ENCODE measurements at places on chromosomes 6 and 20.

DNA sequence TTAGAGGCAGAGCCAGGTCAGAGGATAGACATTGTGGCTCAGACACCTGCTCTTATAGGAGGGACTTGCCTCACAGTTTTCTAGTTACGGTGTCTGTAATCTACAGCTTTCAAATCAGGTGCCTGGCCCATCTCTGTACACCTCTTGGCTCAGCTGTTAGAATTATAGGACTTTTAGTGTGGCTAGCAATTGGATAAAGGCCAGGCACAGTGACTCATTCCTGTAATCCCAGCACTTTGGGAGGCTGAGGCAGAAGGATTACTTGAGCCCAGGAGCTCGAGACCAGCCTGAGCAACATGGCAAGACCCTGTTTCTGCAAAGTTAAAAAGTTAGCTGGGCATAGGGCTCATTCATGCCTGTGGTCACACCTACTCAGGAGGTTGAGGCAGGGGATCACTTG is 20.0 kb downstream of the BRPF3 start:
- H3K4me1 ChIP-seq: no peaks in the 10 kb centered on the region
- H3K4me3 ChIP-seq: no peak overlapping the region
- peaks cover 50% of the 10 kb centered on the region for H3K36me3 ChIP-seq
- H3K27me3 ChIP-seq: no peaks in the 10 kb centered on the region

DNA sequence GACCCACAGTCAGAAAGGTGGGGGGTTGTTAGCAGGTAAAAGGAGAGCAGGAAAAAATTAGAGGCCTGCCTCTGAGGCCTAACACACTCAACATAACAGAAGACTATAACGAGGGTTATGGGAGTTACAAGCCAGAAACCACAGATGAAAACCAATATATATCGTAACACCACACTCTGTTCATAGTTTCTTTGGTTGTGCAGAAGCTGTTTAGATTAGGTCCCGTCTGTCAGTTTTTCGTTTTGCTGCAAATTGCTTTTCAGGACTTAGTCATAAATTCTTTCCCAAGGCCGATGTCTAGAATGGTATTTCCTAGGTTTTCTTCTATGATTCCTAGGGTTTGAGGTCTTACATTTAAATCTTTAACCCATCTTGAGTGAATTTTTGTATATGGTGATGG is 3.7 kb upstream of the MAP3K5 start:
- H3K27me3 ChIP-seq: no peaks in the 10 kb centered on the region
- H3K36me3 ChIP-seq: no peaks in the 10 kb centered on the region
- H3K4me1 ChIP-seq: peaks cover 8% of the 10 kb centered on the region
- no peak for DNase-seq

GRCh38 chr6:132054525-132054924 is 103.4 kb upstream of the CCN2 start:
- H3K4me3 ChIP-seq: no peak overlapping the region
- H3K27ac ChIP-seq: no peak overlapping the region
- no peak for DNase-seq
- H3K36me3 ChIP-seq: no peaks in the 10 kb centered on the region
- H3K27me3 ChIP-seq: no peaks in the 10 kb centered on the region
- no peaks in the 10 kb centered on the region for H3K4me1 ChIP-seq

GRCh38 chr6:20653085-20653479 is 118.8 kb downstream of the CDKAL1 start:
- no peak overlapping the region for H3K27ac ChIP-seq
- DNase-seq: no peak
- no peaks in the 10 kb centered on the region for H3K4me1 ChIP-seq
- no peak overlapping the region for H3K4me3 ChIP-seq
- H3K36me3 ChIP-seq: no peaks in the 10 kb centered on the region
- no peaks in the 10 kb centered on the region for H3K27me3 ChIP-seq

DNA sequence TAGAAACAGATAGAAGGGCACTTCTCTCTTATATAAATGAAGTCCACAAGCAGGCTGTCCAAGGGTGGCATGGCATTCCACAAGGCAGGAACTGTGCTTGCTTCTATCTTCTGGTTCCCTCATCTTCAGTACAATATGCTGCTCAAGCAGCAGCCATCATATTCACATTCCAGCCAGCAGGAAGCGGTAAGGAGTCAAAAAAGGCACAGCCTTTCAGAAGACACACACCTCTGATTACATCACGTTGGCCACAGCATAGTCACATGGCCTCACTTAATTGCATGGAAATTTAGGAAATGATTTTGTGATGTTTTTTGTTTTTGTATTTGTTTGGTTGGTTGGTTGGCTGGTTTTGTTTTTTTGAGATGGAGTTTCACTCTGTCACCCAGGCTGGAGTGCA is 19.0 kb downstream of the REM1 start:
- H3K36me3 ChIP-seq: no peaks in the 10 kb centered on the region
- H3K4me1 ChIP-seq: no peaks in the 10 kb centered on the region
- no peaks in the 10 kb centered on the region for H3K27me3 ChIP-seq

DNA sequence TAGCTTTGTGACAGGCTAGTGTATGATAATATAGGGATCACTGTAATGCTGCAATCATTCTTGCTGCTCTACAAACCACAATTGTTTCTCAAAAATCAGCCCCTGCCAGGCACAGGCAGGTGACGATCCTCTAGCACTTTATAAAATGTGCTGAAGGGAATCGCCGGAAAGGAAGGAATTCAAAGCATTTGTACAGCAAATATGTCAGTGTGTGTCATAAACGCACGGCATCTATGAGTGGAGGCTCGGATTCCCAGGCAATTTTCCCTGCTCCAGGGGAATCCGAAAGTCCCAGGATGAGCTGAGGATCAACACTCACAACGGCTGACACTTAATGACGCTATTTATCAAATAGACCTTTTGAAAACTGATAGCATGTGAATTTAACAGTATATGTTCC is 1.4 kb downstream of the PHACTR1 start:
- no peak overlapping the region for H3K27ac ChIP-seq
- H3K4me1 ChIP-seq: no peaks in the 10 kb centered on the region
- DNase-seq: no peak

DNA sequence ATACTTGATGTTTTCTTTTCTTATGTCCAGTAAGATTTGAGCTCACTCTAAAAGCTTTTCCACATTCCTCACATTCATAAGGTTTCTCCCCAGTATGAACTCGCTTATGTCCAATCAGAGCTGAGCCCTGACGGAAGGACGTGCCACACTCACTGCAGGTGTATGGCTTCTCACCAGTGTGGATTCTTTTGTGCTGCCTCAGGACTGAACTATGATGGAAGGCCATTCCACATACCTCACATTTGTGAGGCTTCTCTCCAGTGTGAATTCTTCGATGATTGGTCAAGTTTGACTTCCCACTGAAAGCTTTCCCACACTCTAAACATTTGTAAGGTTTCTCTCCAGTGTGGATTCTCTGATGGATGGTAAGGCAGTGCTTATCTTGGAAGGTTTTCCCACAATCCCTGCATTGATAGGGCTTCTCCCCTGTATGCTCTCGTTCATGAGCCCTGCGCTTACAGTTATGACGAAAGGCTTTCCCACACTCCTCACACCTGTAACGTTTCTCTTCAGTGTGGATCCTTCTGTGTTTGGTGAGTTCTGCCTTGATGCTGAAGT is 9.9 kb downstream of the ZNF311 start:
- DNase-seq: no peak
- H3K27me3 ChIP-seq: peaks cover 7% of the 10 kb centered on the region
- H3K4me1 ChIP-seq: no peaks in the 10 kb centered on the region

DNA sequence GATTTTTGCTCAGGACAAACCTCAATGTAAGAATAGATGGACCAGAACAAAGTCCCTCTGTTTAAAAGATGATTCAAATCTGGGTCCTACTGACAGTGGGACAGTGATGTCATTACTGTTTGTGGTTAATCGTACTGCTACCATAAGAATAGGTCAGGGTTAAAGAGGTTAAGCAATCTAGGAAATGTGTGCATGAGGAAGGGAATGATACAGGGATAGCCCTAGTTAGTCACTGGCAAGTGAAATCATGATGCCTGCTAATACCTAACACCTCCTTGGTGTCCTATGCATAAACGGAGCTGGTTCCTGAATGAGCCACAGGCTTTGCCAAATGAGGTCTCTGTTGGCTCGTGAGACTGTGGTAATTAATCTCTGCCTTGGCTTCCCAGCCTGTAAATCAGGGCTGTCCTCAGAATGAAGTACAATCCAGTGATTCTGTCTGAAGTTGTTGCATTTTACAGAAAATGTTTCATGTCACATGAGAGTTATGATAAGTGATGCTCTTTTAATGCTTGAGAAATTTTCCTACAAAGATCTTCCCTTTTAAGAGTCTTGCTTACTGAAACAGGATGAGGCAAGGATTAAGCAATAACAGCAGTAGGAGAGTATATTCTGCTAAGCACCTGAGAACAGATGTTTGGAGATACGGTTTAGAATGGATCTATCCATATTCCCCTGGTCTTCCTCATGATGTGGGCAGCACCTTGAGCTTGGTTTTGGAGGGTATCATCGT is 3.8 kb downstream of the MEP1A start:
- no peak for DNase-seq
- no peaks in the 10 kb centered on the region for H3K27me3 ChIP-seq
- H3K36me3 ChIP-seq: no peaks in the 10 kb centered on the region
- no peak overlapping the region for H3K27ac ChIP-seq

- no peak overlapping the region for H3K4me3 ChIP-seq
- DNase-seq: no peak
- H3K27ac ChIP-seq: no peak overlapping the region
- H3K27me3 ChIP-seq: no peaks in the 10 kb centered on the region
- H3K36me3 ChIP-seq: no peaks in the 10 kb centered on the region
- H3K4me1 ChIP-seq: no peaks in the 10 kb centered on the region
Observed at GRCh38 chr6:24019830-24020229, 106.2 kb upstream of the NRSN1 start.

DNA sequence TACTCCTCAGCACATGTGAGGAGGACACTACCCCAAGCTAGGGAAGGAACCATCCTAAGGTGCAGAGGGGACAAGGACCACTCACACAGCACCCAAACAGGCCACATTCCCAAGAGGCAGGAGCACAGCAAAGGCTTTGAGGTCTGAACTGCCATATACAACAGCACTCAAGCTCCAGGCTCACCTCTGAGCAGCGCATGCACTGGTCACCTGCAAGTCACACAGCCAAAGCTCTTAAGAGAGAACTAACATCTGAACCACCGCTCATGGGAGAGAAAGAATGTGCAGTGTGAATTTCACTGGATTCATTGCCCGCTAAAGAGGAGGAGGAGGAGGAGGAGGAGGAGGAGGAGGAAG is 31.0 kb downstream of the NPEPL1 start:
- no peak for DNase-seq
- no peaks in the 10 kb centered on the region for H3K36me3 ChIP-seq
- H3K27ac ChIP-seq: no peak overlapping the region
- peaks cover 5% of the 10 kb centered on the region for H3K27me3 ChIP-seq
- no peak overlapping the region for H3K4me3 ChIP-seq
- H3K4me1 ChIP-seq: no peaks in the 10 kb centered on the region

DNA sequence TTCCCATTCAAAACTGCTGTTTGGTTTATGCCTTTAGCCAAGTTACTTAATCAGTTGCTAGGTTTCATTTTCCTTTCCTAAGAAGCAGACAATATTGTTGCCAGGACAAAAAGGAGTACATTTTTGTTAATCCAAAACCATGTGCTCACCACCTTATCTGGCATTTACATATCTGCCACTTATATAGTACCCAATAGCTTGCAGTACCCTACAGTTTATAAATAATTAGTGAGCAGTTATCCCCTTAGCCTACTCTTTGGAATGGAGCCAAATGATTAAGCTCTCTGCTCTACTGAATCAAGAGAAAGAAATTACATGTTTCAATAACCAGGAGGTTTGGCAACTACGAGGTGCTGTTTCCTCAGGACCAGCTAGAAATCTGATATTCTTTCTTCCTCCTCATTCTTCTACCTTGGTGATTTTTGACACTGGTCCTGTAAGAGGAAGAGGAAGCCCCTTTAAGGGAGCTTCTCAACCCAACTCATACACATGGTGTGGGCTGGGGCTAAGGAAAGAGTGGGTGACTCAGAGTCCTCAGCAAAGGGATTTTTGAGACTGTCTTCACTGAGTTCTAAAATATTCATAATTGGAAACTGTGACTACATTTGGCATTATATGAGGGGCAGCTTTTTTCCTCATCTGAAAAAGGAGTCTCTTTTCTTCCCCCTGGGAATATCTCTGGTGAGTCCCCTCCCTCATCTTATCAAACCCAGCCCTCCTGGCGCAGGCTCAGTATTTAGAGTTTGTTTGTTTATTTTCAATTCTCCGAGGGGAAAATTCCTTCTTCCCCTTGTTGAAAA is 1.5 kb downstream of the ZNFX1 start:
- peaks cover 43% of the 10 kb centered on the region for H3K36me3 ChIP-seq
- H3K27me3 ChIP-seq: no peaks in the 10 kb centered on the region
- H3K27ac ChIP-seq: peak overlapping the region; percentile 88
- peak; percentile 20 for DNase-seq

DNA sequence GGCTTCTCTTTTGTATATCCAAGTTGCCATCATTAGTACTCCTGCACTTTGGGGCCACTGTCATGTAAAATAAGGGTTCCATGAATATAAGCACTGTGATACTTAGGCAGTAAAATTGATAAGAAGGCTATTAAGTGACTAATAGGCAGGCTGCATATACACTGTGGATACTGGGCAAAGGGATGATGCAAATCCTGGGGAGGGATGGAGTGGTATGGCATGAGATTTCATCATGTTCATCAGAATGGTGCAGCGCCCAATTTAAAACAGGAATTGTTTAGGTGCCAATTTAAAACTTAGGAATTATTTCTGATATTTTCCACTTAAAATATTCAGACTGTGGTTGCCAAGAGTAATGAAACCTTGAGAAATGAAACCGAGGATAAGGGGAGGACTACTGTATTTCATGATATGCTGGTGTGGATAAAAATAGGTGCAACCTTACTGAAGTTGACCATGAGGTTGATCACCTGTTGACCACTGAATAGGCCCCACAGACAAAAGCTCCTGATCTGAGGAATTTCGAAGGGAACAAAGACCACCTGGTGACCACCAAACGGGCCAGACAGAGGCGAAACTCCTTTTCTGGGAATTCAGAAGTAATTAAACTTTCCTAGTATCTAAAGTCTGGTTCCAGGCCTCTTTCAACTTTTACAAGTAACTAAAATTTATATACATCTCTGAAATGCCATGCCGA is 4.9 kb upstream of the TRIM39 start:
- peaks cover 79% of the 10 kb centered on the region for H3K4me1 ChIP-seq
- no peaks in the 10 kb centered on the region for H3K36me3 ChIP-seq
- H3K27me3 ChIP-seq: no peaks in the 10 kb centered on the region

GRCh38 chr20:5513975-5514516 is 197.3 kb upstream of the PROKR2 start:
- H3K27me3 ChIP-seq: no peaks in the 10 kb centered on the region
- H3K4me1 ChIP-seq: no peaks in the 10 kb centered on the region
- no peaks in the 10 kb centered on the region for H3K36me3 ChIP-seq
- no peak for DNase-seq
- no peak overlapping the region for H3K27ac ChIP-seq
